ENCODE measurements at places on chromosomes 5 and 9.

DNA sequence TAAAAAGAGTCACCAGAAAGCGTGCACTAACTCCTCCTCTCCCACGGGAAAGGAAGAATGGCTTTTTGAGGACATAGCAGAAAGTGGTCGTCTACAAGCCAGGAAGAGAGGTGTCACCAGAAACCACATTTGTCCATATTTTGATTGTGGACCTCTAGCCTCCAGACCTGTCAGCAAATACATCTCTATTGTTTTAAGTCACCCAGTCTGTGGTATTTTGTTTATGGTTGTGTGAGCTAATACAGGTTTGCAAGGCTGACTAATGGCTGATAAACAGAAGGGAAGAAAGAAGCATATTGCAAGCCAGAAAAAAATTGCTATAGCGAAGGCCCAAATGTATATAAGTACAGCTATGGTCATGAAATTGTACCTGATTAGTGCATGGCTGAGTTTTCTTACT is 21.4 kb downstream of the WDR70 start:
- DNase-seq: no peak
- no peaks in the 10 kb centered on the region for H3K4me1 ChIP-seq
- no peaks in the 10 kb centered on the region for H3K27me3 ChIP-seq

DNA sequence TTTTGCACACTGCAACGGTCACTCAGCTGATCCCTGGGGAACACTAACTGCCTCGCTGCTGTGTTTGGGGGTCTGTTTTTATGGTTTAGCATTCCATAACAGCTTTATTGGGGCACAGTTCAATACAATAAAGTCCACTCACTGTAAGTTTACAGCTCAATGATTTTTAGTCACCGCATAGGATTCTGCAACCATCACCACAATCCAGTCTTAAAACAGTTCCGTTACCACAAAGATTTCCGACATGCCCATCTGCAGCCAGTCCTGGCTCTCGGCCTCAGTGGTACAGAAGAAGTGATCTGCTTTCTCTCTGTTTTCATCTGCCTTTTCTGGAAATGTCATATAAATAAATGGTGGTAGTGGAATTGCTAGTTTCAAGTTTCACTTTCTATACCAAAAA is 23.6 kb downstream of the OR2V2 start:
- H3K27ac ChIP-seq: no peak overlapping the region
- H3K27me3 ChIP-seq: peaks cover 100% of the 10 kb centered on the region
- H3K4me3 ChIP-seq: no peak overlapping the region
- no peaks in the 10 kb centered on the region for H3K36me3 ChIP-seq

DNA sequence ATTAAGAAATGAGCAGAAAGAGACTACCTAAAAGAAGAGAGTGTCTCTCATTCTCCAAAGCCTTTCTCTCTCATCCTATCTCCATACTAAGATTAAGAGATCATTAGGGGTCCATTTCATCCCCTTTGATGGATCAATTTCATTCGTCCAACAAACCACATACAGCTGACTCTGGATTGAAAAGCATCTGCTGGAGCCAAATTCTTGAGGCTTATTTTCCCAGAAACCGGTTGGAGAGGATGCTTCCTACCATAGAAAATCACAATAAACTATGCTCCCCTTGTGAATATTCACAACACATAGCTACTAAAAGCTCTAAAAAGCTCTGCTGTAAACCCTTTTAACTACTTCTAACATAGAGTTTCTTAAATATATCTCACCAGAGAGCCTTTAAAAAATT is 755.0 kb upstream of the ZNF608 start:
- no peak for DNase-seq
- H3K27me3 ChIP-seq: no peaks in the 10 kb centered on the region
- H3K4me1 ChIP-seq: no peaks in the 10 kb centered on the region
- H3K4me3 ChIP-seq: no peak overlapping the region

GRCh38 chr5:141430332-141431113 is at the start of gene PCDHGA12:
PCDHGA12 (plus strand) TSS chr5:141430507; CDS start chr5:141430760, 253 bp downstream.
- peaks cover 55% of the 10 kb centered on the region for H3K36me3 ChIP-seq
- peaks cover 24% of the 10 kb centered on the region for H3K4me1 ChIP-seq
- peak within 1 kb of the TSS; percentile 65 for H3K27ac ChIP-seq

DNA sequence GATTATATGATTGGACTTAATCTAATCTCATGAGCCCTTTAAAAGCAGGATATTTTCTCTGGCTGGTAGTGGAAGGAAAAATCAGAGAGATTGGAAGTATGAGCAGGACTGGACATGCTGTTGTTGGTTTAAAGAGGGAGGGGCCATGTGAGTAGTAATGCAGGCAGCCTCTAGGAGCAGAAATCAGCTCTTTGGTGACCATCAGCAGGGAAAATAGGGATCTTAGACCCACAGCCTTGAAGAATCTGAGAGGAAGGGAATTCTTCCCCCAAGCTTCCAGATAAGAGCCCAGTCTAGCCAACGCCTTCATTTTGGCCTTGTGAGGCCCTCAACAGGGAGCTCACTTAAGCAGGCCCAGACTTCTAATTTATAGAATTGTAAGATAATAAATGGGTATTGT is 9.5 kb downstream of the SH3GL2 start:
- H3K36me3 ChIP-seq: no peaks in the 10 kb centered on the region
- peaks cover 5% of the 10 kb centered on the region for H3K4me1 ChIP-seq
- H3K27ac ChIP-seq: no peak overlapping the region
- no peak for DNase-seq

DNA sequence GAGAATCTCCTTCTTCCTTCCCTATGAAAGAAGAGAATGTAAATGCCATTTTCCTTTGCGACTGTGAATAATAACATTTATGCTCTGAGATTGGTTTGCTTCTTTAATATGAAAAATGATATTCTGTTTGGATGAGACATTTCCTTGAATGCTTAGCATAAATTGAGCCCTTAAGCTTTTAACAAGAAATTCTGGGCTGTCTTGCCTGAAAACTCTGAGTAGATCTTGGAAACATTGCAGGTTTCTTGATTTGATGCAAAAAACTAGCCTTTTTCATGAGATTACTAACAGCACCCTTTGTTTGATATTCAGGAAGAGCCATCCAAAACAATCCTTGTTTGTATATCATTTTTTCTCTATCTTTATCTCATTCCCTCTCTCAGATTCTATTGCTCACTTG is 272.5 kb downstream of the TMEM38B start:
- H3K4me1 ChIP-seq: peaks cover 3% of the 10 kb centered on the region
- no peak overlapping the region for H3K27ac ChIP-seq

DNA sequence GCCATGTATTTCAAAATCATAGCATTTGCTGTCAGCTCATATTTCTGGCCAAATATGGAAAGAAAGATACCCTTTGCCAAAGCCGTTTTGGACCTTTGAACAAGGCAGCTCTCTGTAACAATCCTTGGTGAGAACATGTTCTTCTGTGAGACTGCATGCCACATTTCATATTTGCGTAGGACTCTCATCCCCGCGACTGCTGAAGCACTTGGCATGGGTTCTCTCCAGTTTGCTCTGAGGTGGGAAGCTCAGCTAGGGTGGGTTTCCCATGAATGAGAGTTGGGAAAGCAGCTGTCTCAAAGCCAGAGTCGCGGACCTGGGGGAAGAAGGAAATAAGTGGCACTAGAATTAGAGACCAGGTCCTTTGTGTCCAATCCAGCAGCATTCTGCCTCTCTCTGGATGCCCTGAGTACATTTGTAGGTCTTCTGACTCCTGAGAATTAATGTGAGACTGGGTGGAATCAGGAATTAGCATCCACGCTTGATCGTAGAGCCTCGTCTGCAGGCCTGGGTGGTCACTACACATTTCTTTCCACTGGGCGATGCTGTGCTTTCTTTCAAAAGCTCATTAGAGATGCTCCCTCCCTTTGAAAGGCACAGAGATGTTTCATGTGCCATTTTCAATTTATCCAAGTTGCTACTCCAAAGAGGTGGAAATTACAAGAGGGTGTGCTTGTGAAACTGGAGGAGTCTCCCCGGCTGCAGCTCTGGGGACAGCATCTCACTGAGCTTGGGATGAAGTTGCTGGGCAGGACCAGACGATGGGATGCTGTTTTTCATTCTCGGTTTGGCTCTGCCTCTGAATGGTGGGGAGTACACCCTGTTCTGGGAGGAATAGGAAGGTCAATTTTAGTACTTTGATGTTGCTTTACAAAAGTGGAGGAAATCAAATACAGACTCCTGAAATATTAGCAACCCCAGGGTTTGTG is 197.2 kb downstream of the GADD45G start:
- H3K27me3 ChIP-seq: no peaks in the 10 kb centered on the region
- no peaks in the 10 kb centered on the region for H3K36me3 ChIP-seq
- DNase-seq: no peak
- H3K4me3 ChIP-seq: no peak overlapping the region

GRCh38 chr5:172833372-172833685 is 722 bp upstream of the ERGIC1 start:
- H3K4me3 ChIP-seq: peak overlapping the region; percentile 98
- peak overlapping the region; percentile 91 for H3K27ac ChIP-seq
- peaks cover 51% of the 10 kb centered on the region for H3K4me1 ChIP-seq
- DNase-seq: no peak

DNA sequence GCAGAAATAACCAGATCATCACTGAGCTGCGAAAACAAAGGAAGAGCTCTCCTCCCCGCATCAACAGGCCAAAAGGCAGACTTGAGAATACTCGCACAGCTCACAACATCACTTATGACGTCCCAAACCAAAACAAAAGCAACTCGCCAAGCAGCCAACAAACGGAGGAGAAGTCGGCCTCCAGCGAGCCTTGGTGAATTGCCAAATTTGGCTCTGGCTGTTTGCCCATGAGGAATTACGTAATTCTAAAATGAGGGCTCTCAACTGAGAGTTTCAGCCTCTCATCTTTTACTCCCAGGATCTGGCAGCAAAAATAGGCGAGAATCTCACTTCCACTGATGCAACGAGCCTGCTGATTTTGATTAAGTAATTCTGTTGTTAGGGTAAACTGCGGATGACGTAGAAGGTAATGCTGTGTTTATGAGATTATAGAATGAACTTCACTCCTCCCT is 51.7 kb upstream of the SEMA6A start:
- DNase-seq: peak; percentile 68
- H3K4me3 ChIP-seq: peak overlapping the region; percentile 40
- H3K27ac ChIP-seq: peak overlapping the region; percentile 76
- peaks cover 17% of the 10 kb centered on the region for H3K4me1 ChIP-seq

DNA sequence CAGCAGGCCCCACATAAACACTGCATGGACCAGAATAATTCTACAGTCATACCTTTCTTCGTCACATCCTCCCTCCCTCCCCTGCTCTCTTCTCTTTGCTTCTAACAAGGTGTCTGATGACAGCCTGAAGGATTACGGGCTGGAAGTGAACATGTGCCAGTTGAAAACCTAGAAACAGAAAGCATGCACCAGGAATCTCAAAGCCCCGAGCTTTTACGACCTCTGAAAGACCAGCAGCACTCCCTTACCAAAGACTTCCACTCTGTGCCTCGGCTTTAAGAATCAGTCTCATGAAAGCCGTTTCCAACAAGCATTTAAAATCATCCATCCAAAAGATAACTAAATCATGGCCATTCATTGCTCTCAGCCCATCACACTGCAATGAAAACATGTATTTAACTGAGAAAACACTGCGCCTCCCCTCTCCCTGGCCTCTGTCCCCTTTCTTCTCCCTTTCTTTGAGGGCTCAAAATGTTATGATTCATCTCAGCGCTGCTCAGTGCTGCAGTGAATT is 21.3 kb downstream of the MSX2 start:
- H3K36me3 ChIP-seq: no peaks in the 10 kb centered on the region
- peaks cover 84% of the 10 kb centered on the region for H3K27me3 ChIP-seq
- DNase-seq: no peak
- no peak overlapping the region for H3K27ac ChIP-seq
- H3K4me1 ChIP-seq: no peaks in the 10 kb centered on the region
- no peak overlapping the region for H3K4me3 ChIP-seq

GRCh38 chr5:150514708-150515211 is 6.8 kb downstream of the NDST1 start:
- H3K36me3 ChIP-seq: peaks cover 6% of the 10 kb centered on the region
- no peak overlapping the region for H3K4me3 ChIP-seq
- H3K4me1 ChIP-seq: peaks cover 99% of the 10 kb centered on the region
